Stimulated activated CD8-positive, alpha-beta memory T cell treated with anti-CD3 and anti-CD28 coated beads, Interleukin-2, amount 100 ng/mL, for 48 hours (primary cell): ENCODE measurements at places on chromosomes 11 and 22.
A peak's percentile ranks its signal among the peaks of the same experiment; 100 is the strongest.

DNA sequence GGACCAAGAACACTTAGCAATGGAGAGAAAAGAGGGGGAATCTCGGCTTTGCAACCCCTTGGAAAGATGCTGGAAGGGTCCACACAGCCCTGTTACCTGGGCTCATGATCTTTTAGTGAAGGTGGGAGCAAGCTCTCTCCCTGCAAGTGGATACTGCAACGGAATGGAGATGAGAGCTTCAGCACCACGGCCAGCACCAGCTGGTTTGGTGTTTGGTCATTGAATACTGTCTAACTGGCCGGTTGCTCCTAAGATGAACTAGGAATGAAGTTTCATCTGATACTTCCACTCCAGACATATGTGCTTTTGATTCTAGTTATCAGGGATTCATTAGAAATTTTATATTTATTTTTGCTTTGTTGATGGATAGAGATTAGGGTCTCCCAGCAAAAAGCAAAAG, 16.3 kb downstream of the HTR3A start:
- DNase-seq, result no peak

- DNase-seq, result no peak
Measured at GRCh38 chr11:81941998-81942397, 791.7 kb downstream of the FAM181B start.

DNA sequence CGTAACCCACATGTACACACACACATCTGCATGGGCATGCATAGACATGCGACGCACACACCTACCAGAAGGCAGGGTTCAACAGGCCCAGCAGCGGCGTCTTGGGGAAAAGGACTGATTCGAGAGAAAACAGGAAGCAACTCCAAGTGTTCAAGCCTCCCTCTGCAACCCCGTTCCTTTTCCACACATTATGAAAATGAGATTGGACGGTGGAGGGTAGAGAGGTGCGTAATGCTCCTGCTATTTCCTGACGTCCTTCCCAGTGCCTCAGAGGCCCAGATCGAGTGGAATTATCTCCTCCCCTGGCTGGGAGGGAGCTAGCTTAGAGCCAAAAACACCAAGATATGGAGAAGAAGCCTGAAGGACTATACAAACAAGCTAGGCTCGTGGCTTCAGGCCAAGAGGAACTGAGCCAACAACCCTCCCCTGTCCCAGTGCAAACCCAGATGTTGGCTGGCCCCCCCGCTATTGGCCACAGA, 289.2 kb downstream of the MN1 start:
- no peak for DNase-seq

GRCh38 chr11:11843211-11843621, 1.4 kb downstream of the USP47 start:
- no peak for DNase-seq

GRCh38 chr11:63768237-63769041, at the start of gene ZFTA:
Gene ZFTA, minus strand, starts transcription at chr11:63768775. Its CDS starts 153 bp downstream, at chr11:63768622.
- DNase-seq, result peak; percentile 45

- no peak for DNase-seq
Measured at GRCh38 chr11:35367491-35367890, 51.9 kb downstream of the SLC1A2 start.

GRCh38 chr11:12066056-12066798, 44.2 kb upstream of the MICAL2 start:
- no peak for DNase-seq

- no peak for DNase-seq
Measured at GRCh38 chr22:32342977-32343376, 14.7 kb upstream of the RFPL3 start.

DNA sequence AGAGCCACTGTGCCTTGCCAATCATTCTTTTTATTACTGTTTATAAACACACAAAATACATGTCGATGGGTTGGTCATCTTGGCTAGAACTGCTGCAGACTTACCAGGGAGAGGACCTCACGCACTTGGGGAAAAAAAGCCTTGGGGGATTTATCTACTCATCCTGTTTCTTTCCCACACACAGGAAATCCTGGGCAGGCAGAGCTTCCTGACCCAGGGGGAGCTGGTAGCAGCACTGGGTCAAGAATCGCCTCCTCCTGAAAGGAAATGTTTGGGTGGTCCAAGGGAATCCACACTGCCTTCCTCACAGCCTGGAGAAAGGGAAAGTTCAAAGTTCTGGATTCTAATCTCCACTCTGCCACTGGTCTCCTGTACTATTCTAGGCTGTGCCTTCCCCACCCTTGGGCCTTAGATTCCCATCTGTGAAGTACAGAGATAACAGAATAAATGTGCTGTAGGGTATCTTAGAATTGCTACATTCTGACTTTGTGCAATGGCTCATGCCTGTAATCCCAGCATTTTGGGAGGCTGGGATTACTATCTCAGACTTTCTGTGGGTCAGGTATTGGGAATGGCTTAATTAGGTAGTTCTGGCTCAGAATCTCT, 31.2 kb upstream of the SMTN start:
- DNase-seq, result no peak

- DNase-seq, result no peak
Measured at GRCh38 chr22:38959590-38959989, 2.2 kb downstream of the APOBEC3A start.

GRCh38 chr11:128551611-128552335, 35.6 kb downstream of the ETS1 start:
- DNase-seq, result no peak

- no peak for DNase-seq
Measured at GRCh38 chr22:38305471-38306448, 11.5 kb downstream of the CSNK1E start.

DNA sequence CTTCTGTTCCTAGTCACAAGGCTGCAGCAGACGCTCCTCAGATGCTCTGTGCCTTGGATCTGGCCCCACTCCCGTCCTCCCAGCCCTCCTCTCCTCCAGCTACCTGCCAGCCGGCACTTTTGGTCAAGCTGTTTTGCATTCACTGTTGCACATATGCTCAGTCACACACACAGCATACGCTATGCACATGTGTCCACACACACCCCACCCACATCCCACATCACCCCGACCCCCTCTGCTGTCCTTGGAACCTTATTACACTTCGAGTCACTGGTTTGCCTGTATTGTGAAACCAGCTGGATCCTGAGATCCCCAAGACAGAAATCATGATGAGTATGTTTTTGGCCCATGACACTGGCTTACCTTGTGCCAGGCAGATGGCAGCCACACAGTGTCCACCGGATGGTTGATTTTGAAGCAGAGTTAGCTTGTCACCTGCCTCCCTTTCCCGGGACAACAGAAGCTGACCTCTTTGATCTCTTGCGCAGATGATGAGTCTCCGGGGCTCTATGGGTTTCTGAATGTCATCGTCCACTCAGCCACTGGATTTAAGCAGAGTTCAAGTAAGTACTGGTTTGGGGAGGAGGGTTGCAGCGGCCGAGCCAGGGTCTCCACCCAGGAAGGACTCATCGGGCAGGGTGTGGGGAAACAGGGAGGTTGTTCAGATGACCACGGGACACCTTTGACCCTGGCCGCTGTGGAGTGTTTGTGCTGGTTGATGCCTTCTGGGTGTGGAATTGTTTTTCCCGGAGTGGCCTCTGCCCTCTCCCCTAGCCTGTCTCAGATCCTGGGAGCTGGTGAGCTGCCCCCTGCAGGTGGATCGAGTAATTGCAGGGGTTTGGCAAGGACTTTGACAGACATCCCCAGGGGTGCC, 109.8 kb downstream of the BCR start:
- DNase-seq, result peak; percentile 46

DNA sequence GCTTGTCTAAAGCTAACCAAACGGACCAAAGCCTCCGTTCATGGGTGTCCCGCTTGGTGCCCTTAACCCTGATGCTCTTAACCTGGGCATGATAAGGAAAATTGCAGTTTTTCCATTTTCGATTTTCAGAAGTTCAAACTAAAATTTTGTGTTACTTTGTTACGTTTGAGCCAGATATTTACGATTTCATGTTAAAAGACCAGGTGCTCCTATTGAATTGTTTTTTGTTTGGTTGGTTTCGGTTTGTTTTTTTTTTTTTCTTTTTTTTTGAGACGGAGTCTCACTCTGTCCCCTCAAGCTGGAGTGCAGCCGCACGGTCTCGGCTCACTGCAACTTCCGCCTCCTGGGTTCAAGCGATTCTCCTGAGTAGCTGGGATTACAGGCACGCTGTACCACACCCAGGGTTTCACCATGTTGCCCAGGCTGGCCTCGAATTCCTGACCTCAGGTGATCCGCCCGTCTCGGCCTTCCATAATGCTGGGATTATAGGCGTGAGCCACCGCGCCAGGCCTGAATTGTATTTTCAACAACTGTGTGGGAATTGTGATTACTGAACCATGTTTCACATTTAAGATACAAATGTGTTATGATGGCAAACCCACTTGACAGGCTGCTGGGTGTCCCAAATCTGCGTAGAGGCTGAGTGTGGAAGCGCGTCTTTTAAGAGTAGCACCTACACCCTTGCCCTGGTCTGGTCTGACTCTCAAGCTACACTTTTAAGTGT, 864 bp upstream of the USP28 start:
- DNase-seq, result no peak

DNA sequence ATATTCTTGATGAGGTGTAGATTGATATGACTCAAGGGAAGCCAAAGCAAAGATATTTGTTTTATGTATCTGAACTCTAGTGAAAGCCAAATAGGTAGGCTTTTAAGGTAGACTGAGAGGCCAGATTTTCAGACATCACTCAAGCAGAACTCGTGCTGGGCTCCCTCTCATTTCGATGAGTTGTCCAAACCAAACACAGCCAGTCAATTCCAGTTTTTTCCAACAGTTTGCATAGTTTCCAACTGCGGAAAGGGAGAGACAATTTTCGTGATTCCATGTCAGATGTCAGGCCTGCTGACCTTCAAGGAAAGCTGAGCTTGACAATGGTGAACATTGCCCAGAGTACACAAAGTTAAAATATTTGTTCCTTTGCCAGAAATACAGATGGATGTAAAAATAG, 110.9 kb upstream of the MPPED2 start:
- DNase-seq, result no peak

DNA sequence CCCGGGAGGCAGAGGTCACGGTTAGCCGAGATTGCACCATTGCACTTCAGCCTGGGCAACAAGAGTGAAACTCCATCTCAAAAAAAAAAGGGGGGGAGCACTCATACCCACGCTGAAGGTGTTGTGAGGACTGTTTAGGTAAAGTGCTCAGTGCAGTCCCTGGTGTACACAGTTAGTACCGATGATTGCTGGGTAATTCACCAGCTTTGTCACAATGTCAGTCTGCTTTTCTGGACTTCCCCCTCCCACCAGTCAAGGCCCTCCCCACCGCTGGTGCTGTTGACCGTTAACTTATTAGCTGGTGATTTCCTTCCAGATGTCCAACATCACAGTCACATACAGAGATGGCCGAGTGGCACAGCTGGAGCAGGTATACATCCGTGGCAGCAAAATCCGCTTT, 11.9 kb downstream of the SNRPD3 start:
- DNase-seq, result no peak

DNA sequence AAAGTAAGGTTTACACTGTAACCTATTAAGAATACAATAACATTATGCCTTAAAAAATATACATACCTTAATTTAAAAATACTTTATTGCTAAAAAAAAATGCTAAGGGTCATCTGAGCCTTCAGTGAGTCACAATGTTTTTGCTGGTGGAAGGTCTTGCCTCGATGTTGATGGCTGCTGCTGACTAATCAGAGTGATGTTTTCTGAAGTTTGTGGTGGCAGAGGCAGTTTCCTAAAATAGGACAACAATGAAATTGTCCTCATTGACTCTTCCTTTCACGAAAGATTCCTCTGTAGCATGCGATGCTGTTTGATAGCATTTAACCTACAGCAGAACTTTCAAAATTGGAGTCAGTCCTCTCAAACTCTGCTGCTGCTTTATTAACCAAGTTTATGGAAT, 97.6 kb downstream of the FAT3 start:
- DNase-seq, result no peak

DNA sequence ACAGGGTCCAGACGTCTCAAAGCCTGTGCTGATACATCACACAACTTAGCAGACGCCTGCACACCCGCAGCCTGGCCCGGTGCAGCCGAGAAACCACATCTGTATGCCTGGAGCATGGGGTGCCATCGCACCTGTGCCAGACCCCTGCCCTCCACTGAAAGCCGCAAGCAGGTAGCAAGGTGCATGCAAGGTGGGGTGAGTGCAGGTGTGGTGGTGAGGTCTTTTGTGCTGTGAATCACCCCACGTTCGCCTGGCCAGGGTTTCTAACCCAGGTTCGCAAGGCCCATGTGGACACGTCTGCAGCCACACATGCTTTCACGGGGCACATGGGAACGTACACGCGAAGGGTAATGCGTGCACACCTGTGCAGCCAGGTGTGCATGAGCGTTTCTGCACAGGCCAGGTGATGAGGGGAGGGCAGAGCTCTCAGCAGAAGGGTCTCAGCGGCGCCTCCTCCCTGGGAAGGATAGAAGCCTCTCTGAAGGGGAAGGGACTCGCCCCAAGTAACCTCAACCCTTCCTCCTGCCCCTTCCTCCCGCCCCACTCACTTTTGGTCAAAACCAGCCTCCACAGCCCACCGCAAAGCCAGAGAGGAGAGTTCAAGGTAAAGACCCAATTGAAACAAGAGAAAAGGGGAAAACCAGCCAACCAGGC, 19.5 kb downstream of the CBX7 start:
- DNase-seq, result no peak

- DNase-seq, result no peak
Measured at GRCh38 chr11:12110714-12111548, 541 bp downstream of the MICAL2 start.

DNA sequence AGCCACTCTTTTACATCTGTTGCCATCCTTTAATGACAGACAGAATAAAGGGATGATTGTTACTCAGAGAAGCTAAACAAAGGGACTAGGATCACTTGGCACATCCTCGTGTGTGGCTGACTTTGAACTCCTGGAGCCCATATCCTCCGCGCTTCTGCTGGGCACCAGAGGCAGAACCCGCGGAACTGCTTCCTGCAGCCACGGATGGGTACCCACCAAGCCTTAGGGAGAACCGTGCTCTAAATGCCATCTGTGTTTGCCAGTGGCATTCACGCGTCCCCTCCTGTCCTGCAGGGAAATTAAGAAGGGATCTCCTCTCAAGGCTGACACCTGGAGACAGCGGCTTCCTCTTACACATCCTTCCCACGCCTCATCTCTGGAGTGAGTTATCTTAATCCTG, 294.4 kb downstream of the NTM start:
- DNase-seq, result no peak

GRCh38 chr11:133951327-133952198, 5.2 kb downstream of the IGSF9B start:
- no peak for DNase-seq

DNA sequence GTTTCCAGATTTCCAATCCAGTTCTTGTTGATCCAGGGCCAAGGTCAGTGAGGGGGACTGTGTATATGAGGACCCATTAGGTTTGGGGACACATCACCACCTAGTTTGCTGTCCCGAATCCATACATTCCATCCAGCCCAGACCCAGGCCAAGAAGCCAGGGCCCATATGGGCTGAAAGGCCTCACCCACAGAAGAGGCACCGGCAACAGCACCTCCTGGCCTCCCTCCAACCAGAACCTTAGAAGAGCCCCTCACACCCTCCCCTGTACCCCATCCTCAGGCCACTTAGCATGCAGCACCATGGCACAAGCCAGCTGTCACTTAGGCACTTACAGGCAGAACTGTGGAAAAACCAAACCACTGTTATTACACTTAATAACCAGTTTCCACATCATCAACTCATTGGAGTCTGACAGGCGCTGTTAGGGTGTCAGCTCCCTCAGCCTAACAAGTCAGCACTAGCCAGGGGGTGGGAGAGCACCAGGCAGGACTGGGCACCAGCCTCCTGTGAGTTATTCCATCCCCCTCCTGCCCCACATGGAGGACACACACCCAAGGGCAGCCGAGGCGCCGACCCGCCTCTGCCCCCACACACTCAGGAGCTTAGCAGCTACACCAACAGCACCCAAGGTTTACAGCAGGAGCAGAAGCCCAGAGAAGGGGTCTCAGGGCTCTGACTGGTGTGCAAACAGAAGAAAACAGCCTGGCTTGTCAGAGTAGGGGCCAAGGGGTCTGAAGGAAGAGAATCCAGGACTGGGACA, 132.0 kb downstream of the BUD13 start:
- DNase-seq, result no peak

GRCh38 chr22:38347944-38348750, 30.9 kb upstream of the CSNK1E start:
- no peak for DNase-seq
